ENCODE measurements at places on chromosomes 6 and 20.

DNA sequence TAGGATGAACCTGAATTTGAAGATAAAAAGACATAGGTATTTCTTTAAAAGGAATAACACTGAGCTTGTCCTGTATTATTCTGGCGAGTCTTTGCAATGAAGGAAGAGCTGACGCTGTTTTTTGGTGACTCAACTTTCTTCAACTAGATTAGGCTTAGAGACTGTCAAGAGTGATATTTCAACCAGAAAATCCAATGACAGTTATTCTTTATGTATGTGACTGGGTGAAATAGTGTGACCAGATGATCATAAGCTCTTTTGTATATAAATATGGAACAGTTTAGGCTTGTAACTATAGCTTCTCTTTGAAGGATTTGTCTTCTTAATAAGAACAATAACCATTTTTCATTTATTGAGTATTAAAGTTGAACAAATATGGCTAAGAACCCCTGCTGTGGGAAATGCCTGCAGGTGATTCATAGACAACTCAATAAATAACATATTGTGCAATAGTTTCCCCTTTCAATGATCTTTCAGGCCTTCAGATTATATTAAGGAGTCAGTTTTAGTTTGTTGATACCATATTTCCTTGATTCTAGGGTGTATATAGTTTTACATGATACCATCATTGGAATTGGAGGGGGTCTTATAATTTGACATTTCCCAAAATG lies 265.6 kb upstream of the JAG1 start:
- no peak for DNase-seq

DNA sequence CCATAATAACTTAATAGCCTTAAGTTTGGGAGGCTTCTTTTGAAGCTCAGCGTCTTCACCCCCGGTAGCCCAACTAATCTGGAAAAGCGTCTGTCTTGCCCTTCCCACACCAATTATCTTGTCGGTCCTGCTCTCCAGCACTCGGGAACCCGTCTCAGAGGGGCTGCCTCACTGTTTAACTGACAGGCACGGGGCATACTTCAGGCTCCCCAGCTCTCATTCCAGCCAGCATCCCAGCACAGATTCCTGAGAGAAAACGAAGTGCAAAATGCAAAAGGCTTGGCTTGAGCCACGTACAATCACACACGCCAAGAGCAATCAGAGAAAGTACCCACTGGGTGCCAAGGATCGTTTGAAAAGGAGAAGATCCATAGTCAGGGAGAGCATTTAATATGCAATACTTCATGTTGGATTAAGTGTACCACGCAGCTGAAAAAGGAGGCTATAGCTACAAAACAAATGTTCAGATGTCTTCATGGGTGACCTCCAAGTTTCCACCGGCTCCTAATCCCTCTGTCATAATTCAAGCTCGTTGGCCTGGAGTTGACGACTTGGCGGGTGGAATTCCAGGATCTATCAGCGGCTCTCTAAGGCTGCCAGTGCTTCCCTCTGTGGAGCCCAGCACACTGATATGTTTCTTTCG lies 53.7 kb upstream of the STX16 start:
- peak; percentile 58 for DNase-seq

DNA sequence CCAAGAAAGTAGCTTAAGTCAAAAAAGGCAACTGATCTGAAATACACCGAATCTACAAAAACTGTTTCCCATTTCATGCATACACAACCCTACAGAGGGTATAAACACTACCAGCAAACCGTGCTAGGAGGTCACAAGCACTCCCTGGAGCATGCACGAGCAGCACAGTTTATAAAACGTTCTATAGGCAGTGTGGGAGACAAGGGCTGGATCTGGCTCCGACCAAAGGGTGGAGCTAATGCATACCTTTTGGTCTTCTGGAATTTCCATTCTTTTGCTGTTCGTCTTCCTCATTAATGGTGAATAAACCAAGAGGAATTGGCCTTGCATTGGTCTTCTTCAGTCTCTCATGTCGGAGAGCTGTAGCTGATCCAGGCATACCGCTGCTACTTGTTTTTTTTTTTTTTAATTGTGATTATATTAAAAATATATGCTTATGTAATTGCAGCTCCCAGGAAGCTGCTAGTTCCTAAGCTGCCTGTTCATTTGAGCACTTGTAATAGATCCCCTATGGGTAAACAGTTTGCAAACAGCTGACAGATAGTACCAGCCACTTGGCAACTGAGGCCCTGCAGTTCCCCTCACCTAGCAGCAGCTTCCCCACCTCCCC lies 24.5 kb downstream of the MAP7 start:
- no peak for DNase-seq

GRCh38 chr6:3749977-3750316 lies 1.6 kb downstream of the PXDC1 start:
- no peak for DNase-seq

DNA sequence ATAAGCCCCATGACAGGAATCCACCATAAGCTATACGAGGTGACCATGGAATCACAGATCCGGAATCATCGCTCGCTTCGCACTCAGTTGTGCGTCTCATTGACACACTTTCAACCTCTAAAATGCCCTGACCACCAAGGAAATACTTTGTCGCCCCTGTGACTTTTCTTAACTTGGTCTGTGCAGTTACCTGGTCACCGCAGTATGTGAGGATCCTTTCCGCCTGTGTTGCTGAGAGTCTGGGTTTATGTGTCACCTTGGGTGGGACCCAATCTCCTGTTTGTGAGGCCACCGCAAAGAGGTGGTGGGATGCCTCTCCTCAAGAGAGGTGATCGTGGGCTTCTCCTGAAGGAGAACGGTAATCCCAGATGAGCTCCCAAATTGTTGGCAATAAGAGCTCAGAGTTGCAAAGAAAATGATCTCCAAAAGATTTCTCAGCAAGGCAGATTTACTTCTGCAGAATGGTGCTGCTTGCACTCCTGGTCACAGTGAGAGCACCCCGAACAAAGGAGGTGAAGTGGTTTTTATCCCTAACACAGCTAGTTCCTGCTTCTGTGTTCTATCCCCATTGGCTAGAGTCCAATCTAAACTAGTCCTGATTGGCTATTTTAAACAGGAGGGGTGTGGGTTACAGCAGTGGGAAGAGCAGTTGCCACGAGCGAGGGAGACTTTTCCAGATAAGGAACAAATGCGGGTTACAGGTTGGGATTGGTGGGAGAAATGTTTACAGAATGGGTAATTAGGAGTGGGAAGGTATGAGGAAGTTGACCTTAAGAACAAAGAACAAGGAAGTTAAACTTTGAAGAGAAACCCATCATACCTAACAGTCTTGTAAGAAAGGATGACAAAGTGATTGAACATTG lies 9.1 kb upstream of the ZNFX1 start:
- DNase-seq: no peak

- DNase-seq: peak; percentile 91
These were observed 10.1 kb upstream of the MRGBP start for GRCh38 chr20:62786157-62786556.

- DNase-seq: no peak
These were observed 21.6 kb upstream of the VSX1 start for GRCh38 chr20:25103526-25103925.

DNA sequence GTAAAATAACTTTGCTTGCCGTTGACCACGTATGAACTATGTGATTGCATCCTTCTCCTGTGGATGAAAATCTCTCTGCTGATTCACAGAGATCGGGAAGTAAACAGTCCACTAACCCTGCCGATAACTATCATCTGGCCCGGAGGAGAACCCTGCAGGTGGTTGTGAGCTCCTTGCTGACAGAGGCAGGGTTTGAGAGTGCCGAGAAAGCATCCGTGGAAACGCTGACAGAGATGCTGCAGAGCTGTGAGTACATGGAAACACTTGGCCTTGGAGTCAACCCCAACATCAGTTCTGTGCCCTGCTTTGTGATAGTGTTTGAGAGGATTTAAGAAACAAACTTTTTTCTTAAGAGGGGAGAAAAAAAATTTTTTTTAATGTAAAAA lies 937 bp downstream of the TAF8 start:
- no peak for DNase-seq

- no peak for DNase-seq
These were observed 28.2 kb downstream of the VPS52 start for GRCh38 chr6:33243476-33243875.

GRCh38 chr20:51142448-51142847 lies 119.5 kb upstream of the KCNG1 start:
- DNase-seq: peak; percentile 73

DNA sequence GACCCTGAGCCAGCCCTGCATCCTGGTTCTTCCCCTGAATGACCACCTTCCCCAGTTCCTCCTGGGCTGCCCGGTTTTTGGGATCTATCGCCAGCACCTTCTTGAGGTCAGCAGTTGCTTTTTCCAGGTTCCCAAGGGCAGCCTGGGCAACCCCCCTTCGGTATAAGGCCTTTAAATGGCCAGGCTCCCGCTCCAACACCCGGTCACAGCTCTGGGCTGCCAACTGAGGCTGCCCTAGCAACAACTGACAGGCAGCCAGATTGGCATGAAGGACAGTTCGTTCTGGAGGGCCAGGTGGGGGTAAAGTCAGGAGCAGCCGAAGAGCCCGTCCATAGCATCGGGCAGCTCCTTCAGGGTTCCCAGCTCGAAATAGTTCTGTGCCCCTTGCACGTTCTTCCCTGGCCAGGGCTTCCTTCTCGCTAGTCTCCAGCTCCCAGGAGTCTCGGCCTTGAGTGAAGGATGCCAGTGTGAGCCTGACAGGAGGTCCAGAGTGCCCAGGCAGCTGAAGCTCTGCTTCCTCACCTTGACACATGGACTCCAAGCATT lies 778 bp upstream of the ATF6B start:
- no peak for DNase-seq

- no peak for DNase-seq
These were observed 137.6 kb upstream of the RPS6KA2 start for GRCh38 chr6:166764473-166765233.

DNA sequence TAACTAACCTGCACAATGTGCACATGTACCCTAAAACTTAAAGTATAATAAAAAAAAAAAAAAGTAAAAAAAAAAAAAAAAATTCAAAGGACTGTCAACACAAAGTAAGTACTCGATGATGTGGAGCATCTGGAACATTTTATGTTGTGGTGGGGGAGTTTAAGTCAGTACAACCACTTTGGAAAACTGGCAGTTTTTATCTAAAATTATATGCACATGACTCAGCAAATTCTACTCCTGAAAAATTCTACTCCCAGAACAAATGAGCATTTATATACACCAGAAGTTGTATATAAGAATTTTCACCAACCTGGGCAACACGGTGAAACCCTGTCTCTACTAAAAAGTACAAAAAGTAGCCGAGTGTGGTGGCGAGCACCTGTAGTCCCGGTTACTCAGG lies 36.9 kb upstream of the CCDC28A start:
- DNase-seq: no peak

DNA sequence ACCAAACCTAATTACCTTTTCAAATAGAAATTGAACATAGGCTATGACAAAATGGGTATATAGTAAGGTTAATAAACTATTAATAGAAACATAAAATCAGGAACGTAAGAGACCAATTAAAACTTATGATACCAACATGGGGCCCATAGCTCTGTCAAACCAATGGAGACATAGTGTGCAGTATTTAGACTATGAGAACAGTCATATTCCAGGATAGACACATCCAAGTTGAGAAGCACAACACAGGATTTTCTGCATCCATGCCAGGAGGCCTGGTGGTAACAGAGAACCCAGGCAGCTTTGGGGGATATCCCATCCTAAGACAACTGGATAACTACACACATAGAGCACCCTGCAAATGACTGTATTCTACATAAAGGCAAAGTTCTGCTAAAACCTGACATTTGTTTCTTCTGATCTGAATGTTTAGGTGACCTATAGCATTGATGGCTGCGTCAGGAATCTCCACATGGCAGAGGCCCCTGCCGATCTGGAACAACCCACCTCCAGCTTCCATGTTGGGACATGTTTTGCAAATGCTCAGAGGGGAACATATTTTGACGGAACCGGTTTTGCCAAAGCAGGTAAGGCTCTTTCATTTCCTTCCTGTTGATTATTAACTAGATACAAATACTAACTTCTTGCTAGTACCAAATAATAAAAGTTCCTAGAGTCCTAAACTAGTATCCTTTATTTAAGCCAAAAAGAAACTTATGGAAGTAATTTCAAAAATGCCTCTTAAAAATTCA lies 202.7 kb downstream of the ARHGAP18 start:
- no peak for DNase-seq

GRCh38 chr20:63552481-63553249 lies 1.3 kb upstream of the FNDC11 start:
- peak; percentile 85 for DNase-seq

DNA sequence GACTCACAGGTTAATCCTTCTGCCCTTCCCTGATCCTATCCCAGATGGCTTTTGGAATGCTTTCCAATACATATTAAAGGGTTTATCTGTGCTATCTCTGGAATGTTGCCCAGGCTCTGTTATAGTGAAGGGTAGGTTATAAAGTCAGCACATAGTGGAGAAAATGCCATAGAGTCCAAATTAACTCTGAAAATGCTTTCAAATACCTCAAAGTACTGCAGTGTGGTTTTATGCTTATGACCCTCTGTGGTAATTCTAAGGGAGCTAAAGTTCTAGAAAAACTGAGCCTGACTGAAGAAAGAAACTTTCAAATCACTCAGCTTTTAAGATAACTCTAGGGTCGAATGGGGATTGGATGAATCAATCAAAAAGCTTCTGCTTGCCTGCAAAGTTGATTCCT lies 159.8 kb downstream of the PLCB1 start:
- DNase-seq: no peak

DNA sequence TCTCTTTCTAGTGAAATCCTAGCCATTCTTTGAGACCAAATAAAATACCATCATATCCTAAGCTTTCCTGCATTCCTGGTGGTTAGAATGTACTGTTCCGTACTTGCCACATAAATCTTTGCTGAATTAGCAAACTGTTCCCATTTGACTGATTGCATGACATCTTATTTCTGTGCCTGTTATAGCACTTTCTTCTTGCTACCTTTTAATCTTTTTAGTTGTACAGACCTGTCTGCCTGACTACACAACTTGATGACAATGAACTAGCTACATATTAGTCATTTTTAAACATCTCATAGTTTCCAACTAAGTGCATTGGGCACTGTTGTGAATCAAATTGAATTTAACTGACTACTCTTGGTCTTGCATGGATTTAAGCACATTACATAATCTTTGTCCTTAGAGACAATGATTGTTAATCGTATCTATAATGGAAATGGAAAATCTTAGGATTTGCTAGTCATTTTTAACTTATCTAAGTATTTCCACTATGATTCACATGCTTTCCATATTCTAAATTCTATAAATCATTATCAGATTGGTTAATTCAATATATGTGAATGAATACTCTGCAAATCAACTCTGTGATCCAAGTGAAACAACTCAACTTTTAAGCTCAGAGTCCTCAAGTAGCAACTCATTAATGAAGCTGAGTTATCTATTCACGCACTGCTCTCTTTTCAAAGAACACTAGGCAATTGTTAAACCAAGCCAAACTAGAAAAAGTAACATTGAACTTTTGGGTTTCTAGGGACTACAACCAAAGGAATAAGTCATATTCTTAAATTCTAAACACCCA lies 109.0 kb downstream of the TNFRSF21 start:
- DNase-seq: peak; percentile 26

DNA sequence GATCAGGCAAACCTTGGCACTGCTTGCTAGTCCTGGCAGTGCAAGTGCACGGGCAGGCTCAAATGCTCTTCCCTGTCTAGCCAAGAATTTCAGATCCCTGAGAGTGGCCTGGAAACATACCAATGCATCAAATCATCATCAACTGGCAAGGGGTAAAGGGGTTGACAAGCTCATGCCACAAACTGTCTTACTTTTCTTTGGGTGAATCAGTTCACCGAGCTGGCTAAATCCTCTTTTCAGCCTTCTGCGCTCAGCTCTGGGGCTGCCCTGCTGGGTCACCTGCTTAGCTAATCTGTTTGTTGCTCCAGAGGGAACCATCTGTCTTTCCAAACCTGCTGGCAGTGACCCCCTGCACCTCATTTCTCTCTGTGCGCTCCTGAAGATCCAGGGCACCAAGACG lies 59.5 kb downstream of the LYRM4 start:
- DNase-seq: no peak

Data from kidney (tissue), 22 donors.